Dermis microvascular lymphatic vessel endothelial cell (primary cell): ENCODE measurements at places on chromosomes 5 and 9. TPM values are rescaled to one million over a fixed set of nuclear protein-coding genes. Genes with fewer than 3 reads are reported as not detected.
A peak's percentile ranks its signal among the peaks of the same experiment; 100 is the strongest.

GRCh38 chr9:129923589-129923988, 88.3 kb downstream of the USP20 start:
- no peak for DNase-seq

DNA sequence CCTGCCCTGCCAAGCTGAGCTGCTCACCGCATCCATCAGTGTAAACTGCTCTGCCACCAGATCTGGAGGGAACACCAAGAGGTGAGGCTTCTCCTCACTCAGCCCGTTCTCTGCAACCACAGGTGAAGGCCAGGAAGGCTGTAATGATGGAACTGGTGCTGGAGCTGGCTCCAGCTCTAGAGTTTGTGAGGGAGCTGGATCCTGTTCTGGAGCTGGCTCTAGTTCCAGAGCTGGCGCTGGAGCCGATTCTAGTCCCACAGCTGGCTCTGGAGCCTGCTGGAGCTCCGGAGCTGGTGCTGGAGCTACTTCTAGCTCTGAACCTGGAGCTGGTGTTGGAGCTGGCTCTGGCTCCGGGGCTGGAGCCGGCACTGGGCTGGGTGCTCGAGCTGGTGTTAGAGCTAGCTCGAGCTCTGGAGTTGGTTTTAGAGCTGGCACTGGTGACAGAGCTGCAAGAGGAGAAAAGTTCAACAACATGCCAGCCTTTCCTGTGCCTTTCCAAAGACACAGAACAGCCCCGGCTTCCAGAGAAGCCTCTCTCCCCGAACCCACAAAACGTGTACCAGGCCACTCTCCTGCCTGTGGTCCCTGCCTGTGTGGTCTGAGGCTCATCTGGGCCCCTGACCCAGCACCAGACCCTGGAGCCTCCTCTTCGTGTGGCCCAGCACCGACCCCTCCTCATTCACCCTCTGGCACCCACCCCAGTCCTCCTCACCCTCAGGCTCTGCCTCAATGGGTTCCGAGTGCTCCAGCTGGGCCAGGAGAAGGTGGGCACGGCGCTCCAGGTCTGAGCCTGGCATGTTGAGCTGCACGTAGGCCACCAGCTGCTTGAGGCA, 12.9 kb downstream of the RALGDS start:
- no peak for DNase-seq

DNA sequence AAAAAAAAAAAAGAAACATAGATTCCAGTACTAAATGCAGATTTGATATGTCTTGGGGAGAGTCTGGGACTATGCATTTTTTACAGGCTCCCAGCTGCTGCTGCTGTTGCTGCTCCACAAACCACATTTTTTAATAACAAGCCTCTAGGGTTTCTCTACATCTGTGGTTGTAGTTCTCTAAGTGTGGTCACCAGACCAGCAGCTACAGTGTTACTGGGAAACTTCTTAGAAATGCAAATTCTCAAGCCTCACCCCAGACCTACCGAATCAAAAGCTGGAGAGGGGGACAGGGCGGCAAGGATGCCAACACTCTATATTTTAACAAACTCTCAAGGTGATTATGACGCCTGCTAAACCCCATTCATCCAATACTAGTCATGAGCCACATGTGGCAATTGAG, 293.4 kb upstream of the PTGER4 start:
- no peak for DNase-seq

DNA sequence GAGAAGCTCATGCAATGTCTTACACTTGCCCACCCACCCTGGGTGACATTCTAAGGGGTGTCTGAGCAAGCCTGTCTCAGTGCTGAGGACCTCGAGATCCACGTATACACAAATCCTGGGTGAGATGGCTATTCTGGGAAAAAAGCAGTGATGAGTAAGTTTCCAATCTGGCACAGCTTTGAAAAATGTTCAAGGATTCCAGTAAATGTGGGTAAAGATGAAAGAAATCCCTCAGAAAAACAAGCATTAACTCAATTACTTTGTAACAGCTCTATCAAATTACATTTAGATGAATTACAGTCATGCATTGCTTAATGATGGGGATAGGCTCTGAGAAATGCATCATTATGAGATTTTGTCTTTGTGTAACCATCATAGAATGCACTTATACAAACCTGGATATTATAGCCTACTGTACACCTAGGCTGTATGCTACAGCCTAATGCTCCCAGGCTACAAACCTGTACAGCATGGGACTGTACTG, 26.9 kb downstream of the GOLM1 start:
- no peak for DNase-seq

DNA sequence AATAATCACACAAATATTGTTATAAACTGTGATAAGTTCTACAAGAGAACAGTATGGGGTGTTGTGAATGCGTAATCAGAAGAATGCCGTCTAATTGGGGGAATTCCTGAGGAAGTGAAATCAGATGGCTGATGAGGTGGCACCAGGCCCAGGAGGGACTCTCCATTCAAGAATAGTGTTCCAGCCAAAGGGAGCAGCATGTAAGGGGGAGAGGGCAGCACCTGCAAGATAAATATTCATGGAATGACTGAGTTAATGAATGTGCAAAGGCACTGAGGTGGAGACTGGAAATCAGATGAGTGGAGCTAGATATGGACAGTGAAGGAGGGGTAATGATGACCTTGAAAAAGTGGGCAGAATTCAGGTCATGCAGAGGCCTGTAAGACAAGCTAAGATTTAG, 250.6 kb downstream of the ARRDC3 start:
- peak; percentile 72 for DNase-seq

DNA sequence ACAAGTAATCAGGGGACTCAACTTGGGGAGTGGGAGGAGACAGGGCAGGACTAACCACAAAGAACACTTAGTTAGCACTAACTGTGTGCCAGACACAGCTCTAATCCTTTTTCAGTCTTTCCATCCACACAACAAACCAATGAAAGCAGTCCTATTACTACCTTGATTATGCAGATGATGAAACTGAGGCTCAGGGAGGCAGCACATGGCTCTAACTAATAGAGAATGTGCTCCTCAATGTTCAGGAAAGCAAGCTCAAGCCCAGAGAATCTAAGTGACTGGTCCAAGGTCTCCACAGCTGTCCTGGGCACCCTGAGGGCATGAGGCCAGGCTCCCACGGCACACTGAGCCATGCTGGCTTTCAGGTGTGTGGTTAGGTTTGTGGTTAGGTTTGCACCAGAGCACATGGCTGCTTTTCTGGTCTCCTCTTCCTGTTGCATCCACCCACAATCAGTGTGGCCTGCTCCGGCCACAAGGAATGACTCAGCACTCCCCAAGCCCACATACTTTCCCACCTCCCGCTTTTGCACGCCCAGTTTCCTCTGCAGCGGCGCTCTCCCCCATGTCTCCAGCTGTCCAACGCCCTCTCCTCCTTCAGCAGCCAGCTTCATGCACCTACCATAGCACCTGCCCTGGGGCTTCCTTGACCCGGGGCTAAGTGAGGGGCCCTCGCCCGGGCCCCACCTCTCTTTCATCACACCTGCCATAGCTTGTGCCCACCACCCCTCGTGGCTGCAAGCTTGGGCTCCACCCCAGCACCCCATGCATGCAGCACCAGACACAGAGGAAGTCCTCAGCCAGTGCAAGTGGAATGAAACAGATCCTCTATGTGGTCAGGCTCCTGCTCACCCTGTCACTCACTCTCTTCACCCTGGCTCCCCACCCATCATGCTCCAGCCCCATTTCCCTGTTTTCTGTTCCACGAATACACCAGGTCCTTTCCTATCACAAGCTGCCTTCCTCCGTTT, 133.1 kb downstream of the GABBR2 start:
- DNase-seq = peak; percentile 10

DNA sequence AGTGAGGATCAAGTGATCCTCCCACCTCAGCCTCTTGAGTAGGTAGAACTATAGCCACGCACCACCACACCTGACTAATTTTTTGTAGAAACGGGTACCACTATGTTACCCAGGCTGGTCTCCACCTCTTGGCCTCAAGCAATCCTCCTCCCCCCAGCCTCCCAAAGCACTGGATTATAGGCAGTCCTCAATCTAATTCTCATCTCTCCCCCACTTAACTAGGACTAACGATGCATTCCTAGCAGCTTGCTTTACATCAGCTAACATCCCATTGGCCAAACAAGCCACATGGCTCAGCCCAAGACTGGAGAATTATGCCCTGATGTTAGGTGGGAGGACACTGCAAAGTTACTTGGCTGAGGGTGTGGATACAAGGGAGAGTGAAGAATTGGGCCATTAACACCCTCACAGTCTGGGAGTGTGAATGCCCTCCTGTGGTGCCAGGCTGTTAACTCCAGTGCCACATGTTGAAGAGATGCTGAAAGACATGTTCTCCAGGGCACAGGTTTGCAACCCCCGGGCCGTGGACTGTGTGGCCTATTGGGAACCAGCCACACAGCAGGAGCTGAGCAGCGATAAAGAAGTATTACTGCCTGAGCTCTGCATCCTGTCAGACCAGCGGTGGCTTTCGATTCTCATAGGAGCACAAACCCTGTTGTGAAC, 5.3 kb upstream of the ZNF367 start:
- DNase-seq = no peak

- DNase-seq = peak; percentile 77
These were observed 12.4 kb upstream of the CXXC5 start for GRCh38 chr5:139635606-139636206.

- DNase-seq = no peak
These were observed 76.9 kb upstream of the IL17B start for GRCh38 chr5:149455889-149456409.

DNA sequence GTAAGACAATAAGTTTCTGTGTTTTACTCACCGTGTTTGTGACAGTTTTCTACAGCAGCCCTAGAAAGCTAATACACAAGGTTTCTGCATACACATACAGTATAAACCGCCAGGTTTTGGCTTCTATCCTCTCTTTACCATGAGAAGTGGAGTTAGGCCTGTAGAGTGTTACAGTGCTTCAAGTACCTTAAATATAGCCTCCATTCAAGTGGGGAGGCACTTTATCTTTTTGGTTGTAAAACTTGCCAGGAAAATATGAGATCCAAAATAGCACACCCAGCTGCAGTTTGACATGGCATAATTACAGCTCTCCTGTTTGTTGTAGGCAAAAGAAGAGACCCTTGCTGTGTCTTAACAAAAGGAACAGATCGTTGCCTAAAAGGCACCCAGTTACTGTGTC, 90.3 kb upstream of the PTPN3 start:
- no peak for DNase-seq

DNA sequence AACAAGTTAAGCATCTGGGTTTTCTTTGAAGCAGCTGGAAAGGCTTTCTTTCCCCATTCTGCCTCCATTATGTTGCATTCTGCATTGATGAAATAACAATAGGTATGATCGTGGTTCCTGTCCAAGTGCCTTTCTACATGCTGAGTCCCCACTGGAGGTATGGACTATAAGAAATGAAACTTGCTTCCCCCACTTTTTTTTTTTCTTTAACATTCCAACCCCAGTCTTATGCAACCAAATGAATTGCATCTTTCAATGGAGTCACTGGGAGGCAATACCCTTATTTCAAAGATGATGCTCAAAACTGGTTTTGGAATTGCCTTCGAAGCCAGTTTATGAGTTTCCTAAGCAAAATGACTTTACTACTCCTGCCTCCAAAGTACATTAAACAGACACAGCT, 58.9 kb downstream of the ARSB start:
- DNase-seq = no peak

DNA sequence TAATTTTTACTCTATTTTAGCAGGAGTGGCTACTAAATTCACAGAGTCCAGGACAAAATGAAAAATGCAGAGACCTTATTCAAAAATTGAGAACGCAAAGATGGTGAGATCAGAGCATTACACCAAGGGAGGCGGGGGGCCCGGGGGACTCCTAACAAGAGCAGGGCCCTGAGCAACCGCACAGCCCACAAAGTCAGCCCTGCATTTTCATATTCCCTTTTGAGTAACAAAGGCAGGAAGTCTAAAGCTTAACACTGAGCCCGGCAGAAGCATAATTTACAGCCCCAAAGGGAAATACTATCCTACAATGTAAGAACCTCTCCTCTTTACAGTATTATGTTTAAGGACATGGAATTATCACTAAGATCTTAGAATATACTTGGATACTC, 69.4 kb downstream of the TLE1 start:
- DNase-seq = no peak

- no peak for DNase-seq
These were observed 3.0 kb downstream of the F2R start for GRCh38 chr5:76718880-76719279.

GRCh38 chr5:132283423-132284043, 10.7 kb upstream of the SLC22A4 start:
- DNase-seq = peak; percentile 73

GRCh38 chr9:105308461-105309341, 64.2 kb downstream of the SLC44A1 start:
- DNase-seq = no peak

- DNase-seq = no peak
These were observed 34.5 kb upstream of the SMAD5 start for GRCh38 chr5:136098176-136098575.

GRCh38 chr9:82621447-82621846, 441.5 kb downstream of the RASEF start:
- DNase-seq = no peak

GRCh38 chr5:56052735-56053134, 58.0 kb upstream of the IL6ST start:
- no peak for DNase-seq

GRCh38 chr5:32403760-32404159, 40.8 kb downstream of the ZFR start:
- DNase-seq = no peak

DNA sequence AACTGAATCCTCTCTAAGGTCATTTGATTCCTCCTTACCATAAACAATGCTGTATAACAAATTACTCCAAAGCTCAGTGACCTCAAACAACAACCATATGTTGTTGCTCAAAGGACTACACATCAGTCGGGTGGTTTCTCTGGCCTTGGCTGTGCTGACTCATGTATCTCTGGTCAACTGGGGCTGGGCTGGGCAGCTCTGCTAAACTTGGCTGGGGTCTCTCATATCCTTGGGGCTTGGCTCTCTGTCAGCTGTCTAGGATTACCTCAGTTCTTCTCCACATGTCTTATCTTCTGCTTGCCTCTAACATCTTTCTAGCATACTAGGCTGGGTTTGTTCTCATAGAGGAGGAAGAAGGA, 86.4 kb downstream of the GALNT10 start:
- DNase-seq = no peak

DNA sequence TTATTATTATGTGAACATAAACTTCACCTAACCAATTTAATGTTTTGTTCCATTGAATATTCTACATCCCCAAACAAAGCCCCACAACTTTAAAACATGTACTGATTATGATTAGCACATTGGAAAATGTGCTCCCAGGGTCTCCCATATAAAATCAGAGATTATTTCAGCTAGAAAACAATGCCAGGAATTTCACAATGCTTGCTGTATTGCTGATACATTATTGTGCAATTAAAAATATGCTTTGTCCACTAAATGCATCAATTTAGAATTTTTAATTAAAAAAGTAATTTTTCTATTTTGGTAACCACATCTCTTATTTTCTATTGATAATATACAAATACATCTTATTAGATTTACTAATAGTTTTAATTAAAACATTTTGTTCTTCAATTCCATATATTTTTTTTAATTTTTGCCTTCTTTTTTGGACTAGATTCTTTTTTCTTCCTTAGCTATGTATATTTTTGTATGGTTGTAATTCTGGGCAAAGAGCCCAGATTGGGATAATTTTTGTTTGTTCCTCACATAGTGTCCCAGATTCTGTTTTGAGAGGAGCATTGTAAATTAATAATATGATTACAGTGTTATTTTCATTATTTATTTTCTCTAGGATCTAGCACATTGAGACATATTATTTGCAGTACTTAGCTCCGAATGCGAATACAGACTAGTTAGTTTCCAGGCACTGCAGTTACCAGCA, 241.5 kb upstream of the CDH18 start:
- no peak for DNase-seq

- DNase-seq = no peak
These were observed 14.3 kb downstream of the ATG10 start for GRCh38 chr5:81986126-81986525.

Gene CA9
- 0.13 TPM in 2 replicates for total RNA-seq

Gene PCDHGA5
- 0.26 and 0.63 TPM in 2 replicates for total RNA-seq

Gene PCDHB10
- 0.39 and 1.0 TPM in 2 replicates for total RNA-seq

Gene GABRA6
- not detected in 2 replicates for total RNA-seq

Gene BSPRY
- total RNA-seq = not detected in 2 replicates
